ENCODE measurements at places on chromosomes 13 and 19. TPM values are rescaled to one million over a fixed set of nuclear protein-coding genes. Genes with fewer than 3 reads are reported as not detected.

- peak; percentile 73 for DNase-seq
These were observed 56.9 kb downstream of the NFIC start for GRCh38 chr19:3423183-3423829.

GRCh38 chr13:25800523-25800922, 251.3 kb downstream of the SHISA2 start:
- DNase-seq: no peak

DNA sequence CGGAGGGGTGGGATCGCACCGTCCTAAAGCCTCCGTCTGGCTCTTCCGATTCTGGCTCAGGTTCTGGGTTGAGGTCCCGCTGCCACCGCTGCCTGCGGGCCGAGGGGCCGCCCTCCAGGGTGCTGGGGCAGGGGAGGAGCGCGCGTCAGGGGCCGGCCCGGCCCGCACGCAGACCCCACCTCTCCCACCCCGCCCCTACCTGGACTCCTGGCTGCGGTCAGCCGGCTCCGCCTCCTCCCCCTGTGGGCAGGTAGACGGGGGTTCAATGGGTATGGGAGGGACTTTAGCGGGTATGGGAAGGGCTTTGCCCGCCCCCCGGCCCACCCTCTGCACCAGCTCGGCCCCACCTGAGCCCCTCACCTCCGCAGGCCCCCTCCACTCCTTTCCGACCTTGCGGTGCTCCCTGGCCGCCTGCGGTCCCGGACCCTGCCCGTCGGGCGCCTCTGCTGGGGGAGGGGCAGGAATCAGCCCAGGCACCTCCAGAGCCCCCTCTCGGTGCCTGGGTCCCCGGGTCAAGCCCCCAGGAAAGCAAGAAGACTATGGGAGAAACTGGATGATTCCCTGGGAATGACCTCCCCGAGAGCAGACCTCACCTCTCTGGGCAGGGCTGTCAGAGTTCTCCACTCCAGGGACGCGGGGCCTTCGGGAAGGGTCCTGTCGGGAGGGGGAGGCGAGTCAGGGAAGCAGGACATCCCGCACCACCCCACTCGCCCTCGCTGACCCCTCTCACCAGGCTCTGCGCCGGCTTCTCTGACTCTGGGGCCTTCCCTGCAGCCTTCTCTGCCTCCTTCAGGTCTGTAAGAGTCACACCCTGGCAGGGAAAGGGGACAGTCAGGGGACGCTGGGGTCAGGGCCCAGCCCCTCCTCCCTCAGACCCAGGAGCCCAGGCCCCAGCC, 17.0 kb downstream of the EPS8L1 start:
- DNase-seq: no peak

GRCh38 chr13:37209621-37210580, 104.4 kb upstream of the CSNK1A1L start:
- DNase-seq: no peak

DNA sequence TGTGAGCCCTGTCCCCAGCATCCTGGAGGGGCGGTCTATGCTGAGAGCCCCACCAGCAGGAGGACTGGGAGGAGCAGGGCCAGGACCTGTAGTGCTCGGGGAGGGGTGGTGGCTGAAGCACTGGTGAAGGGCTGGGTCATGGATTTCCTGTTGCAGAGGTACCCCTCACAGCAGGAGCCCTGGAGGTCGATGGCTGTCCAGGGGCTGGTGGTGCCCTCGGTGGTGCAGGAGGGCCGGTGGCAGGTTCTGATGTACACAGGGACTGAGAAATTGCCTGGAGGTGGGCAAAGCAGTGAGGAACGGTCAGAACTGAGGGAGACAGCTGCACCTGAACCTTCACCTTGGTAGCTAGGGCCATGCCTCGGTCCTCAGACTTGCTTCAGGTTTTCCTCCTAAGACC, 4.7 kb downstream of the LYPD5 start:
- DNase-seq: no peak

DNA sequence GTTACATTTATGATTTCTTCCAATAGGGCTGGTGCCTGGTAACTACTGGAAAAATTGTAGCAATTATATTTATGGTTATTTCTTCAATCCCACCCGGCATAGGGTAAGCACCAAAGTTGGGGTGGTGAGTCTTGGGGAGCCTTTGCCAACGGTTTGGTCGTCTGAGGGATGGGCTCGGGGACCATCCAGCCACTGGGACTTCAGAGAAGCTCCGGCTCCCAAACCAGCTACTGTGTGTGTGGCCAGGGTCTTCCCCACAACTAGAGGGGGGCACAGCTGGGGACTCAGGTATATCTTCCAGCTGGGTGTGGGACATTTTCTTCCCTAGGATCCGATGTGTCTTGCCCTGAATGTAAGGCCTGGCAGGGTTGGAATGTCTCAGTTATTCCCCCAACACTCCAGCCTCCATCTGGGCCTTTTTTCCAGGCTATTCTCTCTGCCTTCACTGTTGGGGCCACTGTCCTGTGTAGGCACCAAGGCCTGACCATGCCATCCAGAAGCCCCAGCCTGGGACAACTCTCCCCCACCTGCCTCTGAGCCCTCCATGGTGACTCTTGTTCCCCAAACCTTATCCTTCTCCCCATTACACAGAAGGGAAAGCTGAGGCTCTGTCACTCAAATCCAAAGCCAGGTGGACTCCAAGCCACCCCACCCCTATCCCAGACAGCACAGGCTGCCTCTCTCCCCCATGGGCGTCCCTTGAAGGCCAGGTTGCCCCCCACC, 1.1 kb upstream of the IFI30 start:
- DNase-seq: no peak

GRCh38 chr19:21699197-21699596, 68.2 kb downstream of the ZNF100 start:
- DNase-seq: no peak

- no peak for DNase-seq
These were observed 239.2 kb upstream of the SLITRK1 start for GRCh38 chr13:84121456-84121855.

DNA sequence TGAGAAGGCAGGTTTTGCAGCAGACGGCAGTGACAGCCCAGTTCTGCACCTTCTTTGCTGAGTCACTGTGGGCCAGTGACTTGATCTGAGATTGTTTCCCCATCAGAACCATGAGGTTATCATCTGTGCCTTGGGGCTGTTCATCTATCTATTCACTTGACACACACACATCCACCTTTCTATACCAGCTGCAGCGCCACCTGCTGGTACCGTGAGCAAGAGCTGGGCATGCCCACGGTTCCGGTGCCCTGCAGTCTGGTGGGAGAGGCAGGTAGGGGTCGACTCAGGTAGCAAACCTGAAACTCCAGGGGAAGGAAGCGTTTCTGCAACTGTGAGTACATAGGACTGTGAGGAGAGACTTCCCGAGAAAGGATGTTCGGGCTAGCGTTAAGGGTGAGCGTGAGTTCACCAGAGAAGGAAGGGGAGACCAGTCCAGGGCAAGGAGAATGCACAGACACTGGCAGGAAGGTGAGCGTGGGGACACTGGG, 7.5 kb upstream of the LIN7B start:
- DNase-seq: peak; percentile 64

Gene FFAR3
- total RNA-seq: 0.18 TPM

Gene ACOD1
- total RNA-seq: not detected

Gene ELAVL1
- 51.6 TPM for total RNA-seq

Gene FCGBP
- 11.8 TPM for total RNA-seq

GRCh38 chr13:35592457-35592856, 116.0 kb upstream of the MAB21L1 start:
- no peak for DNase-seq

DNA sequence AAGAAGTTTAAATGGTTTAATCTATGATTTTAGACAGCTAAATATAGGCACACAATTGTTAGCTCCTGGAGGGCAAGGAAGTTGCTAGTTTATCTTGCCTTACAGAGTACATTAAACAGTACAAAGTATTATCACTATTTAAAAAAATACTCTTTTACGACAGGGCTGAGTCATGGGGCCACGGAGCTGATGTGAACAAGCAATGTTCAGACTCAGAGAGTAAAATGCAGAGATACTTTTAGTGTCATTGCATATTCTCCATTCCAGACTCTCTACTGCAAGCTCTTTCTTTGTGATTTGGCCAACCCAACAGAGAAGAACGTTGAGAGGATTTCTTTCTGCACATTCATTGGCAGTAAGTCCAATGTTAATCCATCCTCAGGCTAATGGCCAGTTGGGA, 352.4 kb downstream of the SPRY2 start:
- no peak for DNase-seq

- DNase-seq: peak; percentile 94
These were observed 2.8 kb downstream of the ZFP36 start for GRCh38 chr19:39409208-39410016.

DNA sequence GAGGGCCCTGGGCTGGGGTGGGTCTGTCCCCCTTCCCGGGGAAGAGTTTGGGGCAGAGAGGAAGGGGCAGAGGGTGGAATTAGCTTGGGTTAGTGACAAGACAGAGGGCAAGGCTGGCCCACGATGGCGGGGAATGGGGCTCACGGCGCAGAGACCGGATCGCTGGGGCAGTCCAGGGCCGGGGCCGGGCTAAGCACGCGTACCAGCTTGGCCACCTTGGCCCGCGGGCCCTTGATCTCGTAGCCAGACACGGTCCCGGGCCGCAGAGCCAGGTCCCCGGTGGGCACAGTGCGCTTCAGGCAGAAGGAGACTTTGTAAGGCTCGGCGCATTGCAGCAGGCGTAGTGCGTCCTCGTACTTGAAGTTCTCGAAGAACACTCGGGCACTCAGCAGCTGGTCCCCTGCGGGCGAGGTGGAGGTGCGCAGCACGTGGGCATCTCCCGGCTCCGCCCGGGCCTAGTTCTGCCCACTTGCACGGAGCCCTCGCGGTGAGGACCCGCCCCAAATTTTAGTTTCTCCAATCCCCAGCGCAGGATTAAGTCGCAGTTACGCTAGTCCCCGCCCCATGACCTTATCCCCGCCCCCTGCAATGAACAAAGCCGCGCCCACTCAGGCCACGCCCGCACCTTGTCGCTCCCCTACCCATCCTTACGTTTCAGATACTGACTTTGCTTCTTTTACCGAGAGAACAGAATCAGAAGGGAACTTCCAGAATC, 8.6 kb upstream of the HIPK4 start:
- DNase-seq: peak; percentile 61

- DNase-seq: no peak
These were observed 45.2 kb downstream of the SUCLA2 start for GRCh38 chr13:47955836-47956235.

GRCh38 chr19:45400192-45400591, 4.7 kb downstream of the PPP1R13L start:
- no peak for DNase-seq

GRCh38 chr13:93411186-93411680, 184.6 kb downstream of the GPC6 start:
- DNase-seq: no peak

Gene DLL3
- not detected for total RNA-seq

- DNase-seq: no peak
These were observed 64.6 kb downstream of the GGACT start for GRCh38 chr13:100523981-100524386.

Gene DPF1
- not detected for total RNA-seq

DNA sequence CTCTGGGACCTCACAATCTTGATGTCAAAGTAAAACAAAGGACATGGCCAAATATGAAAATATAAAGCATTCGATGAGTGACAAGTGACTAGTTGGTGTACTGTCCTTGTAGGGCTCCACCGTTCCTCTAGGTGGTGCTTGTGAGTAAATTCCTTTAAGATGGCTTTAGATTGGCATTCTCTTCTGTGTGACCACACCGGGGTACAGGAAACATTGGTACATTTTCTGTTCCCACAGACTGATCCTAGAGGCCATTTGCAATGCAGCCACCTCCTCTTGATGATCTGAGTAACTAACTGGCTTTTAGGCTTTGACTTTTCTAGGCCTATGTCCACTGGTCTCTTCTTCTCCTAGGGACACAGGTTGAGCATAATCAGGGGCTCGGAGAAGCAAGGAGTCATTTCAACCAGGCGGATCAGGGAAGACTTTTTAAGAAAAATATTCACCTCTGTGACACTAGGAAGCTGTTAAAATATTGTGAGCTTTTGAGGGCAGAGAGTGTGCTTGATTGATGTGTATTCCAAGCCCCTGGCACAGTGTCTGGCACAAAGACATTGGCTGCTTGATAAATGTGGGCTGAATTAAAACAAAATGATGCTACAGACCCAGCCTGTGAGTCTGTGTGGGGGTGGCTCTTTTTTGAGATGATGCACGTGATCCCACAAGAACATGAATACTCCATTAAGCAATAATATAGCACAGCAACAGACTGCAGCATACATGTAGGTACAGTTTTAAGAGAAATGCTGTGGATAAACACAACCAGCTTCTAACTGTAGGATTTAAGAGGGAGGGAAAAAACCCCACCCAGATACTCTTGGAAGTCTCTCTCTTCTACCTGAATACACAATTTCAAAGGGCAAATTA, 21.0 kb downstream of the EPSTI1 start:
- DNase-seq: no peak

Gene ARHGAP35
- total RNA-seq: 68.5 TPM

- no peak for DNase-seq
These were observed 15.1 kb upstream of the EPHX3 start for GRCh38 chr19:15247107-15248014.

Gene PRDX2
- 629 TPM for total RNA-seq

Gene TSSK6
- total RNA-seq: 0.50 TPM

Gene PRR20C
- total RNA-seq: not detected
